Brain (organoid and tissue), 16 donors: ENCODE measurements at places on chromosomes 4 and X. TPM values are rescaled to one million over a fixed set of nuclear protein-coding genes. Genes with fewer than 3 reads are reported as not detected.

GRCh38 chr4:38060829-38061431 is 100.7 kb downstream of the PTTG2 start:
- DNase-seq: no peak

DNA sequence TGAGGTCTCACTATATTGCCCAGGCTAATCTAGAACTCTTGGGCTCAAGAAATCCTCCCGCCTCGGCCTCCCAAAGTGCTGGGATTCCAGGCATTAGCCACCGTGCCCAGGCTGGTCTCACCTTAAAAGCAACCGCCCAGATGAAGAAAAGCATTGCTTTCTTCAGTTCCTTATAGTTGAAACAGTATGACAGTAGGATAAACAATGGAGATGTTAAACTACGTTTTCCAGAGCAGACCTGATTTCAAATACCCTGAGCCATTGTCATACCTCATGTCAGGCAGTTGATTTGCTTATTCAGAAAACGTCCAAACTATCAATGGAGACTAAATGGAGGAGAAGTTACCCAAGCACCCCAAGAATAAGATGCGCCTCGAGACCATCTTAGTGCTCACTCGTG is 26.3 kb upstream of the TMEM131L start:
- no peak for DNase-seq

GRCh38 chrX:46626566-46626965 is 53.0 kb downstream of the CHST7 start:
- no peak for DNase-seq

GRCh38 chr4:156420623-156421022 is 467.0 kb upstream of the CTSO start:
- no peak for DNase-seq

DNA sequence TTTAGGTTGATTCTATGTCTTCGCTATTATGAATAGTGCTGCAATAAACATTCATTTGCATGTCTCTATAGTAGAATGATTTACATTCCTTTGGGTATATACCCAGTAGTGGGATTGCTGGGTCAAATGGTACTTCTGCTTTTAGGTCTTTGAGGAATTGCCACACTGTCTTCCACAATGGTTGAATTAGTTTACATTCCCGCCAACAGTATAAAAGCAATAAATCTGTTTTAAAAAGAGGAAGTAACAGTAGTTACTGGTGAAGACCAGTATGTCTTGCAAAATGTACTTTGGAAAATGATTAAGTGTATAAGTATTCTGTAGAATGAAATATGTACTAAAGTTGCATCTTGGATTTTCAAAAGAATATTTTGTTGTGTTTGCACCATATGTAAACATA is 77.3 kb downstream of the SHROOM4 start:
- DNase-seq: no peak

GRCh38 chr4:159564615-159565014 is 461.7 kb downstream of the RAPGEF2 start:
- no peak for DNase-seq

DNA sequence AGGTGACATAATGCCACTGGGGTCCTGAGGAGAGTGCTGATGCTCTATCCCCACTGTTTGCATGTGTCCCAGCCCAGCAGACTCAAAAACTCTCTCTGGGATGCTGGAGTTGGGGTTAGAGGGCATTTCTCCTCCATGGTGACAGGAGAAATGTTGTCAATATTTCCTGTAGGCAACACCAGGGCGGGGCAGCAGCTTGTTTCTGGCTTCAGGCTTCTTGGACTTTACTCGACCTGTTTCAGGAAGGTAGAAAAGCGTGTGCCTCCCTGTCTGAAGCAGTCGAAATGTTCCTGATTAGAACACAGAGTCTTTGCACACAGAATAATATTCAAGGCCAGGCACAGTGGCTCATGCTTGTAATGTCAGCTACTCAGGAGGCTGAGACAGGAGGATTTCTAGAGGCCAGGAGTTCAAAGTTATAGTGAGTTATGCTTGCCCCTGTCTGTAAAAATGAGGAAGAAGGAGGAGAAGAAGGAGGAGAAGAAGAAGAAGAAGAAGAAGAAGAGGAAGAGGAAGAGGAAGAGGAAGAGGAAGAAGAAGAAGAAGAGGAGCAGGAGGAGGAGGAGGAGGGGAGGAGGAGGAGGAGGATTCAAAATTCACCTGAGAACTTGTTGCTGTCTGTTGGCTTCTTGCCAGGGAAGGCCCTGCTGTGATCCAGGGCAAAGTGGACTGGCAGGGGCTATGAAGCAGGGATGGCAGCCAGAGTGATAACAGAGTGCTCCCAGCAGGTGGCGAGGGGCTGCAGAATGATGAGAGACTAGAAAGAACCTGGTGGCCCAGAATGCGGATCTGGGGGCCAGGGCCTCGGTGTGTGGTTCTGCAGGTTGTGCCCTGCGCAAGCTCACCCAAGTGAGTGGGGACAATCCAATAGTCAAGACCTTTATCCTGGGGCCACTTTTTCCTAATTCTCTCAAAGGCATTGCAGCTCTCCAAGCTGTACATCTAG is 82.9 kb downstream of the RTL5 start:
- DNase-seq: no peak

- no peak for DNase-seq
Measured at GRCh38 chrX:16319929-16320328, 152.6 kb downstream of the MAGEB17 start.

The PPP3CA gene
- polyA plus RNA-seq: 28.7 TPM
